ENCODE measurements at places on chromosomes 5 and 9. TPM values are rescaled to one million over a fixed set of nuclear protein-coding genes. Genes with fewer than 3 reads are reported as not detected.
A peak's percentile ranks its signal among the peaks of the same experiment; 100 is the strongest.

GRCh38 chr5:172694061-172694460 is 53.0 kb downstream of the NEURL1B start:
- peak; percentile 12 for DNase-seq

The ARID3C gene
- 0.17 TPM for total RNA-seq

GRCh38 chr5:77791356-77791755 is 15.2 kb upstream of the TBCA start:
- no peak for DNase-seq

DNA sequence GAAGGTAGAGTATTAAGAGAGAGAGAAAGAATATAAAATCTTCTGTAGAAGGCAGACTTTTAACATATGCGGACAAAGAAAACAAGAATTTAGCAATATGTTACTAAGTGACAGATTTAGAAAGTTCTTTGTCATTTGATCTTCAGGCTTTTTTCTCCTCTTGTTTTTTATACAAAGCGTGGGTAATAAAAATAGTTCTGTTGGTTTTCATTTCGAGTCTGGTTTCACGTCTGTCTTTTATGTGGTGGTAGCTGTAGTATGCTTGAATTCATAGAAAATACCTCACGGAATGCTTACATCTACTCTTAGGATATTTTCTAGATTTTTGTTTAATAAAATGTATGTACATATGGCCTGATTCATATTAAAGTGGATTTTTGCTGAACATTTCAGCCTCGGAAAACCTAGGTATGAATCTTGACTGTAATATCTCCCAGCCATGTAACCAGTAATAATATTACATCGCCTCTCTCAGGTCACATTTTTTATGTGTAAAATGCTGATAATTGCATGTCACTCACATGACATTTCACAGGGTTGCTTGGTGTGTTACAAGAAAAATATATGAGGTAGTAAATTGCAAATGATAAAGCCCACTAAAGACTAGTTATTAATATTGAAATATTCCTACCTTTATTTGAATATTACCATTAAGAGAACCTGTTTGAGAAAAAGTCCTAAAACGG is 72.5 kb upstream of the TAF11L2 start:
- no peak for DNase-seq

DNA sequence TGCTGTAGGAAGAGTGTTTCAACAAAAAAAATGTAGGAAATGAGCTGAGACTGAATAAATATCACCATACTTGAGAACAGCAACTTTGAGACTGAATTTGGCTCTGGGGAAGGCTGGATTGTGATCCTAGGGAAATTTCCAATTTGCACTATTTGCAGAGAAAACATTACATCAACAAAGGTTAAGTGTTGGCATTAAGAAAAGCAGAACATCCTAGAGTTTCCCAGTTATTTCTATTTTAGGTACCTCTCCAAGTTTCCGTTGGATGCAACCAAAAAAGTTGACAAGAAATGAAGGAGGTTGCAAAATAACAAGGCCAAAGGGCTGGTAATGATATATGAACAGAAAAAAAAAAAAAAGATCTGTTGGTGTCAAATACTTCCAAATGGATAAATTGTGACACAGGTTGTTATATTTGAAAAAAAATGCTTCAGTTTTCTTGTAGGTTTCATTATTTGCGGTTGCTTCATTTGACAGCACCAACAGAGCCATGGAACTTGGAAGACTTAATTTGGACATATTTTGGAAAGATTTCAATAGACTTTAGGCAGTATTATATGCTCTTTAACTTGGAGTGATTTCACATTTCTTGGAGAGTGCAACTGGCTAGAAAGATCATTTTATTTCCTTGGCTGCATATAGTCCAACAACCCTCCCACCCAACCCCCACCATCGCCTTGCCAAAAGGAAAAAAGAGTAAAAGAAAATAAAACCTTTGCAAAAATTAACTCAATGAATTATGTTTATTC is 230.8 kb downstream of the ZNF608 start:
- no peak for DNase-seq

DNA sequence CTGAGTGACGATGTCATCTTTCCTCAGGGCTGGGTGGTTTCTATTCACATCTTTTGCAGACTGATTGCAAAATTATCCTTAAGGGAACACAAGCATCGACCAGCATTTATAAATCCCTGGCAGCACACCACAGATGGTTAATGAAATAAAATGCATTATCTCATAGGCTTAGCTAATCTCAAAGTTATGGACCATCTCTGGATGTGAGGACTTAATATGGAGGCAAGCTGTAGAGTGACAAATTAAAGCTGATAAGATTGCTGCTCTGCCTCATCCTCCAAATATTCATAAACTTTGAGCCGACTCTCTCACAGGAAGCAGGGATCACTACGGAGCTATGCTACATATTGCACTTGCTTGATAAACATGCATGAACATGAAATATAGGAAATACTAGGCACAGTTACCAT is 663.2 kb upstream of the RGMB start:
- peak; percentile 69 for DNase-seq

DNA sequence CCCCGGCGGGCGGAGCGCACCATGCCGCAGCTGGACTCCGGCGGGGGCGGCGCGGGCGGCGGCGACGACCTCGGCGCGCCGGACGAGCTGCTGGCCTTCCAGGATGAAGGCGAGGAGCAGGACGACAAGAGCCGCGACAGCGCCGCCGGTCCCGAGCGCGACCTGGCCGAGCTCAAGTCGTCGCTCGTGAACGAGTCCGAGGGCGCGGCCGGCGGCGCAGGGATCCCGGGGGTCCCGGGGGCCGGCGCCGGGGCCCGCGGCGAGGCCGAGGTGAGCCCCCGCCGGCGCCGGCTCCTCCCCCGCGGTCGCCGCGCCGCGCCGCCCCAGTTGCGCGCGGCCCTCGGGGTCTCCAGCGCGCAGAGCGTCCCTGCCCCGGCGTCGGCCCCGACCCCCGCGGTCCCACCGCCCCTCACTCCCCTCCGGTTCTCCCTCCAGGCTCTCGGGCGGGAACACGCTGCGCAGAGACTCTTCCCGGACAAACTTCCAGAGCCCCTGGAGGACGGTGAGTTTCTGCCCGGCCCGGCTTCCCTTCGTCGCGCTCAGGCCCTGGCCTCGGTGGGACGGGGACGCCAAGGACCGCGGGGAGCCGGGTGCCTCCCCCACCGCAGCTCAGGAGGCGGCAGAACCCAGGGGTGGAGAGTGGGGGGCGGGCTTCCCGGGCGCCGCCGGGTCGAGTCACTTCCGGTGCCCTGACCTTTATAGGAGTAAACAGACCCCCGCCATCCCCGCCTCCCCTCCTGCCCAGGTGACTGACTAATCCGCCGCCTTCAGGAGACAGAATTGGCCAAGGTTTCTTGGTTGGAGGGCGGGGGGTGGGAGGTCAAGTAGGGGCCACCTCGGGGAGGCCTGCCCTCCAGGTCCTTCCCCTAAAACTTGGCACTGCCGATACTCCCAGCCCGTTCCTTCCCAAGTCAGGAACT is 665 bp downstream of the TCF7 start:
- no peak for DNase-seq

GRCh38 chr5:114148253-114148652 is 213.6 kb upstream of the KCNN2 start:
- no peak for DNase-seq

DNA sequence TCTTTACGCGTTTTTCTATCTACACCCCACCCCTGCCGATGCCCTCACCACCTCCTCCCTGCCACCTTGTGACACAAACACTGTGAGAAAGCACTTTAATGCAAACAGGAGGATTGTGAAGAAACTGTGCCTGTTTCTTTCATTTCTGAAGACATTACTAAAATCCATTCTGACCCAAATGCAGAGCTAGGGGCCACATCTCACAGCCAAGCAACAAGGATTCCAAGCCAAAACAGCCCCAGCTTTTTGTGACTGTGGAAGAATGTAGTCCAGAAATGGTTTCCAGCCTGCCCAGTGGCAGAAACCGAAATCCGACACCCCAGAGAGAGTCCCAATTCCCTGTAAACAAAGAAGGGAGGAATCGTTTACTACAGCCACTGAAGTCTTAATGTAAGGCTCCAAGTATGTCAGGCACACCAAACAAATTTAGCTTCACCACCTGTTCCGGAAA is 190.9 kb downstream of the TTC39B start:
- no peak for DNase-seq

The RFESD gene
- total RNA-seq, result 2.1 TPM

The FBN2 gene
- total RNA-seq, result 68.1 TPM

- DNase-seq, result no peak
Measured at GRCh38 chr5:39717176-39717897, 292.6 kb upstream of the DAB2 start.

GRCh38 chr9:74663439-74663838 is 166.3 kb downstream of the RORB start:
- no peak for DNase-seq

The SPAAR gene
- 0.33 TPM for total RNA-seq

DNA sequence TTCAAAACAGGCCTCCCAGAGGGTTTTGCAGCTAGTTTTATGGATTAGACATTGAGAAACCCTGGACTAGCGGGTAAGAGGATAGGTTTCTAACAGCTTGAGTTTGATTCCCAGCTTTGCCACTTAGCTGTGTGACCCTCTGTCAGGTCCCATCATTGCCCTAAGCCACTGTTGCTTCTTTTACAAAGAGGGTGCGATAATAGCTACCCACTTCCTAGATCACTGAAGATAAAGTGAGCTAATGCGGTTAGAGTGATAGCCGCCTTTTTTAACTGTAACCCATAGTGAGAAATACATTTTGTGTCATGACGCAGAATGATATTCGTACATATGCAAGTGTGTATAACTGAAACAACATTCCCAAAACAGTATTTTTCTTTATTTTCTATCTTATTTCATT is 40.3 kb downstream of the CSF1R start:
- DNase-seq, result no peak

DNA sequence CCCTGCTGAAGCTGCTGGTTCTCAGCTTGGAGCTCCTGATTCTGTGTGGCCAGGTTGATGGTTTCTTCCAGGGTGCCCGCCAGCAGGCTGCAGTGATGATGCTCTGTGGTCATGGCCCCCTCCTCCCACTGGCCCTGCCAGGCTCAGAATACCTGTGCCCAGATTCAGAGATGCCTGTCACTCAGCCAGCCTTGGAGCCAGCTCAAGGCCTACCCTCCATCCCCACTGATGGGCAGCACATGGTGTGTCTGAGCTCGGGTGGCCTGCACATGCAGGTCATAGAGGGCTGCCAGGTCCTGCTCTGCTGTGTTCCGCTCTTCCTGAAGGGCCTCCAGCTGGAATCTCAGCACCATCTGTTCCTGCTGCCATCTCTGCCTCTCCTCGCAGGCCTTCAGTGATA is 5.4 kb downstream of the SLC35A4 start:
- no peak for DNase-seq

- peak; percentile 72 for DNase-seq
Measured at GRCh38 chr5:42984307-42984706, 55.8 kb downstream of the ANXA2R start.

- DNase-seq, result no peak
Measured at GRCh38 chr9:88746029-88746742, 211.2 kb downstream of the NXNL2 start.

The PCDHGA2 gene
- total RNA-seq, result 1.3 TPM

- no peak for DNase-seq
Measured at GRCh38 chr9:22203371-22204138, 194.4 kb upstream of the CDKN2B start.

DNA sequence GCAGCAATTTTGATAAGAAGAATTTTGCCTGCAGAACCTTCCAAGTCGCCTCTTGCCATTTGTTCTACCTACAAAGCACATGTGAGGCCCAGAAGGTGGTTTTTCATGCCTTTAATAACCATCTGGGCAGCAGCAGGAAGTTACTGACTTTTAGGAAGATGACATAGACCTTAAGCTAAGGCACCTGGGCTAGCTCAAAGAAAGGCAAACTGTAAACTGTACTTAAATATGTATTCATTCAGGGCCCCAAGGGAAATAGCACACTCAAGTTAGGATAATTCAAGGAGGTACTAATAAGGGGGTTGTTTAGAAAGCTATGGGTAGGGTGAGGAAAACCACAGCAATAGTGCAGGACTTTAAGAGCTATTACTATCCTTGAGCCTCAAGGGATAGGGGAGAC is 57.3 kb upstream of the HSPB3 start:
- no peak for DNase-seq

- no peak for DNase-seq
Measured at GRCh38 chr9:129272348-129273025, 94.4 kb upstream of the IER5L start.

- no peak for DNase-seq
Measured at GRCh38 chr5:144436007-144436406, 265.3 kb downstream of the KCTD16 start.

The NUDT12 gene
- 13.0 TPM for total RNA-seq

DNA sequence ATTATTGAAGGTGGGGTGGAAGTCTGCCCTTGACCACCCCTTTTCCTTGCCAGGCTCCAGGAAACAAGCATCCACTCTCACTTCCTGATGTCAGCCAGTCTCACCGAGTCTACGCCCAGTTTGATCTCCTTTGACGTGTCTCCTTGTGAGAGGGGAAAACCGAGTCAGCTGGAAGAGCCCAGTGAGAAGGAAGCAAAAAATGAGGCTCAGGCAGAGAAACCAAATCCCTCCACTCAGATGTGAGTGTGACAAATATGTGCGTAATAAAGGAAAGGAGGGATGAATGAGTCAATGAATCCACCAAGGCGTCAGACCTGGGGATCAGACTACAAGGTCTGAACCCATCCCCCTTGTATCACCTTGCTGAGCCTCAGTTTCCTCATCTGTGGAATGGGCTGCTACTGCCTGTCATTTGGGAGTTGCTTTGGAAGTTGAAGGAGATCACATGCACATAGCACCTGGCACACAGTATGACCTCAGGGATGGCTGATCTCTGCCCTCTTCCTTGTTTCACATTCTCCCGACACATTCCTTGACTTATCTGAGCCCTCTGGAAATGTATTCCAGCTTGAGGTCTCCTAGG is 61.3 kb upstream of the XPA start:
- no peak for DNase-seq

GRCh38 chr5:134090522-134090921 is 24.0 kb upstream of the TCF7 start:
- no peak for DNase-seq

The NFIB gene
- total RNA-seq, result 96.9 TPM

- DNase-seq, result no peak
Measured at GRCh38 chr5:156819967-156820581, 30.0 kb upstream of the PPP1R2B start.

The PCDHB9 gene
- total RNA-seq, result 0.08 TPM

GRCh38 chr5:61910771-61911170 is 395.2 kb upstream of the KIF2A start:
- peak; percentile 49 for DNase-seq

The PLPPR1 gene
- 0.33 TPM for total RNA-seq

GRCh38 chr5:39691993-39692392 is 267.2 kb upstream of the DAB2 start:
- peak; percentile 35 for DNase-seq

DNA sequence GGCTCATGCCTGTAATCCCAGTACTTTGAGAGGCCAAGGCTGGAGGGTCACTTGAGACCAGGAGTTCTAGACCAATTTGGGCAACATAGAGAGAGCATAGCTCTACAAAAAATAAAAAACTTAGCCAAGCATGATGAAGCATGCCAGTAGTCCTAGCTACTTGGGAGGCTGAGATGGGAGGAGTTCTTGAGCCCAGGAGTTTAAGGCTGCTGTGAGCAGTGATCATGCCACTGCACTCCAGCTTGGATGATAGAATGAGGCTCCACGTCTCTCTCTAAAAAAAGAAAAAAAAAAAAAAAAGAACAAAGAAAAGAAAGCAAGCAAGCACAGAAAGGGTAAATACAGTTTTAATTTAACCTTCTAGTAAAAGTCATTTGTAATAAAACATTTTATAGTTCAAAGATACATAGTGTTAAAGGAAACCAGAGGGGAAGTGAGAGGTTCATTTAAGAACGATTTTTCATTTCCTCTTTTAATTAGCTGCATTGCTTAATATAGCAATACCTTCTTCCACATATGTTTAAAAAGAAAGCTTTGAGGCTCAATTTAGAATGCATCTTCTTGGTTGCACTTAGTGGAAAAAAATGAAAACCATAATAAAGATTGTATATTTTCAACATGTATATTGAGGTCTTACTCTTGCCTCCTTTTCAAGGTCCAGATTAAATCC is 14.9 kb downstream of the GAPT start:
- DNase-seq, result no peak

The C8G gene
- 0.50 TPM for total RNA-seq

All from mammary epithelial cell (primary cell).